ENCODE measurements at places on chromosomes 2 and 18.
A peak's percentile ranks its signal among the peaks of the same experiment; 100 is the strongest.

DNA sequence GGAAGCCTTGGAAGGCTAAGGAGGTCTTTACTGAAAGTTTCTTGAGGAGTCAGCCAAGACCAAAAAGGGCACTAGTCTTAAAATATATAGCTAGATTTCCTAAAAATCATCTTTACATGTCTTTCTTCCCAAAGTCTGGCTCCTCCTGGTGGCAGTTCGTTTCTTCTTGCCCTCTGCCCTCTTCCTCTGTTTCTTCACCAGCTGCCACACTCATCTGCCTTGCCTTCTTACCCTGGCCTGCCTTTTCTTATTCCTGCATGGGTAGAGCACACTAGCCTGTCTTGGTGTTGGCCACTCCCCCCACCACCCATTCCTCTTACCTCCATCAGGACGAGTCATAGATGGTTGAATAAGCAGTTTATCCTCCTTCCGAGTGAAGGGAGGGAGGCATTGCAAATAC is 129.8 kb downstream of the RAPGEF4 start:
- DNase-seq, result no peak

GRCh38 chr2:124339709-124340108 is 314.6 kb downstream of the CNTNAP5 start:
- DNase-seq, result peak; percentile 9

DNA sequence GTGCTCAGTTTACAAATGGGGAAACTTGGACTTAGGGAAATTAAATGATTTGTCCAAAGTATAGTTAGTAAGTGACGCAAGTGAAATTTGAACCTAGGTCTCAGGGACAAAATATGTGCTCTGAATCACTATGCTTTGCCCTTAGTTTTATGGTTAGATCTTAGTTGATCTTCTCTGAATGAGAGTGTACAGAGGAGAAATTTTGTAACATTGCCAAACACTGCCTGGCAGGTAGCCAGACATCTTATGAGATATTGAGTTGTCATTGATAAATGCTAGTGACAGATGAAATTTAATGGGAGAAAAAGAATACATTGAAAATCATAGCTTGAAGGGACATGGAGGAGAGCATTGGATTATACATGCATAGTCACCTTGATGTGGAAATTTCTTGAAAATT is 91.4 kb downstream of the GALNT1 start:
- DNase-seq, result peak; percentile 50

GRCh38 chr2:39649511-39649910 is 16.2 kb upstream of the TMEM178A start:
- no peak for DNase-seq

DNA sequence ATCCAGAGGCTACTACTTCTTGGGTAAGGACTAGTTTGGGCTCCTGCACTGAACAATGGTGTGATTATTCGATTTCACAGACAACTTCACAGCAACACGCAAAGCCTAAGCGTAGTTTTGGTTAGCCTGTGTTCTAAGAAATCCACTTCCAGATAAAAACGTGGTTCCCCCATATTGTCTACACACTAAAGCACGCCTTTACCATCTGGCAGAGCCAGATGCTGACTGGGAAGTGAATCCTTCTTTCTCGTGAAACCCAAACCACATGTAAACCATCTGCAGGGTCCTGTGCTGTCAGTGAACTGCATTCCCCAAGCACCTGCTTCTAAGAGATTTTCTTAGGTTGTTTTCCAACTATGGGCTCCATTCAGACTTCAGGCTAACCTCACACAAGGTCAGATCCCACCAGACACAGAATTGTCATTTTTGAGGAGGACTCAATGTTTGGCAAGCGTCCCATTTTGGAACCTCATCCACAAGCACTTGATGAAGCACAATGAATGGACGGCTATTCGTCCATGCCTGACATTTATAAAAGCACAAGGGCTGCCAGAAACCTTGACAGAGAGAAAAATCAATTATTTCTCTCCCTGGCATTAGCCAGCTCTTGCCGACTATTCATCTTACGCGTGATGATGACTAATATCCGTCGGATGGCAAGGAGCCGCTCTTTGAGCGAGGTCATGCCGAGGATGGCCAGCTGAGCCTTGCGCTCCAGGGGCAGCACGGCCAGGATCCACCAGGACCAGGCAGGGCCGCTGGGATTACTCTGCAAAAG is 38.4 kb downstream of the LONRF2 start:
- DNase-seq, result no peak

- no peak for DNase-seq
Observed at GRCh38 chr2:97988722-97989121, 7.0 kb downstream of the TMEM131 start.

DNA sequence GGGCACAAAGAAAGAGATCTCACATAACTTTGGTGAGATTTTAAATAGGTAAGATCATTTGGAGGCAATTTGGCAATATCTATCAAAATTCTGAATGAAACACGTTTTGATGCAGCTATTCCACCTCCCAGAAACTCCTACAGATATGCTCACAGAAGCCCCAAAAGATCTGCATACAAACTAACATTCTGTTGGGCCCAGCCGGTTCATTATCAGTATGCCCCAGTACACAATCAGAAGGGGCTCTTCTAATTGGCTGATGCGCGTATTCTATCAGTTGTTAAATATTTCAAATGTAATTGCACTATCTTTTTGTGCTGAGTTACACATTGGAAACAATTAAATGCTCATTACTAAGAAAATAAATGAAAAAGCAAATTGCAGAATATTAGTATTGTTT is 7.1 kb upstream of the TGIF1 start:
- no peak for DNase-seq

- DNase-seq, result no peak
Observed at GRCh38 chr2:65583061-65583460, 150.7 kb upstream of the SPRED2 start.

GRCh38 chr2:215878476-215879063 is 134.8 kb downstream of the MREG start:
- DNase-seq, result peak; percentile 73

- no peak for DNase-seq
Observed at GRCh38 chr2:232981356-232981755, 31.7 kb downstream of the NGEF start.

DNA sequence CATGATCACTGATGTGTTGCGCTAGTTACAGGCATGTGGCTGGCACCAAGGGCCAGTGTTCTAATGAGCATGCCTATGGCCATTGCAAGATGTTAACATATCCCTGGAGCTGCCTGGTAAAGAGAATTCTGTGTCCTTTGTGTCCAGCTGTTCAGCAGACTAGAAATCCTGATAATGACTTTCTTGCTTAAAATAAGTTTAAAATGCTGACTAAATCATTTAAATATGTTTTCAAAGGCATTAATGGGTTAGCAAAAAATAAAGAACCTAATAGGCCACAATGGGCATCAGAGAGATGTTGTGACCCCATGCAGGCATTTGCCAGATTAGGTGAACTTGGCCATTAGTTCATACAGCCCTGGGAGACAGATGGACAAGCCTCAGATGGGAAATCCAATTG is 67.5 kb downstream of the GPR39 start:
- no peak for DNase-seq

DNA sequence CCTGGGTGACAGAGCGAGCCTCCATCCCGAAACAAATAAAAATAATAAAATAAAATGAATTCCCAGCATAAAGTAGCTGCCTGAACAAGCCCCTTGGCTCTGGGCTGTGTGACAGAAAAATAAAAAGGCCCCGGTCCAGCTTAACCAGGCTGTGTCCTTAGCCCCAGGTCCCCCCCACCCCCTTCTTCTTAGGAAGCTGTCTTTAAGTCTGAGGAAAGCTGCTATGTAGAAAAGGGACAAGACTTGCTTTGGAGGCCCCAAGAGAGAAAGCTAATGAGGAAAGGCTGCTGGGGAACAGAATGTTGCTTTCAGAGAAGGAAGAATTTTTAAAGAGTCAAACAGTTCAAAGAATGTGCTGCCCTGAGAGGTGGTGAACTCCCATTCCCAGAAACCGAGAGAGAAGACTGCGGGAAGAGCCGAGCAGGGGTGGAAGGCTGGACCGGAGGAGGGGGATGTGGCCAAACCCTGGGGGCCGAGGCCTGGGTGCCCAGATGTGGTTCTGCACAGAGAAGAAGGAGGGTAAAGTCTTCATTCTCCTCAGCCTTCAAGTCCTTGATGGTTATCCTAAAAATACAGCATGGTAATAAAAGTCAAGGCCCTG is 61.9 kb downstream of the CENPO start:
- no peak for DNase-seq

DNA sequence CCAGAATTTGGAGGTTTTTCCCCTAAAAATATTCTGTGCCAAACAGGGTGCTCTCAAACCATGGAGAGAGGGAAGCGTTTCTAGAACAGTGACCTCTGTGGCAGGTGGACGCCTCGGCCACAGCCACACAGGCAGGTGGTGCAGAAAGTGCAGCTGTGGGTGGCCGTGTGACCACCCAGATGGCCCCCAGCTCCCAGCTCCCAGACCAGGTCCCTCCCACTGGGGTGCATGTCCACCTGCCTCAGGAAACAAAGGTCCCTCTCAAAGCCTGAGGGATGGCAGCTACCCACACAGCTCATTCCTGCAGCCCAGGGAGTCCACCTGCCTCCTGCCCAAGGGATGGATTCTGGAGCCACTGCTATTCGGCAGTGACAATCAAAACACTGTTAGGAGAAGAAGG is 74.5 kb upstream of the PXDN start:
- DNase-seq, result no peak

DNA sequence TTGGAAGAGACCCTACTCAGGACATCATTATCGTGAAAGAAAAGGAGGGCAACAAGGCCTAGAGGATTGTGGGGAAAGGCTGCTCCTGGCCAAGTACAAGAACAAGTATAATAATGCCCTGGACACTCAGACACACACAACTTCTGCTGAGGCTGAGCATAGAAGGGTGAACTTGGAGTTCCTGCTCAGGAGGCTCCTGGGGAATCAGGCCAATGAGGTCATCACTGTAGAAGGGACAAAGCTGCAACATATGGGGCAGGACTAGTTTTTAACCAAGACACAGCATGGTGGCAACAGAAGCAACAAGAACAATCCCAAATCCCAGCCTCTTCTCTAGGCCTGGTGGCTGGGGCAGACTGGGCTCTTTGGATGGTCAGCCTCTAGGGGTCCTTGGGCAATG is 102.6 kb downstream of the POLR1A start:
- DNase-seq, result no peak

- no peak for DNase-seq
Observed at GRCh38 chr18:3914109-3914508, 464.1 kb downstream of the TGIF1 start.

- peak; percentile 45 for DNase-seq
Observed at GRCh38 chr2:191701696-191702095, 23.8 kb downstream of the NABP1 start.

DNA sequence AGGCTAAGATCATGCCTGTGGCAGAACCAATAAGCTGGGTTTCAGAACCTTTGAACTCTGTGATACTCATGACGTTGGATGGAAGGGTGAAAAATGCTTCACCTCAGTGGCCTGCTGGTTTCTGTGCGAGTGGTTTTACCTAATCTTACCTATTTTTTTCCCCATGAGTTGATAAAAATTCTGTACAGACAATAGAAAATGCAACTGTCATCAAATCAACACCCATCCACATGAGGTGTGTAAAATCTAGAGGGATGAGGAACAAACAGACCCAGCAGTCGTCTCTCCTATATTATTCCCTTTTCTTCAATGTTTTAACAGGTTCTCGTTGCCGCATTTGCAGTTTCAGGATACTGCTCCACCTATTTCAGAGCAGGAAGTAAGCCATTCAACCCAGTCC is 67.3 kb downstream of the PRKRA start:
- DNase-seq, result no peak

GRCh38 chr2:60463249-60463648 is 90.2 kb downstream of the BCL11A start:
- DNase-seq, result peak; percentile 71

DNA sequence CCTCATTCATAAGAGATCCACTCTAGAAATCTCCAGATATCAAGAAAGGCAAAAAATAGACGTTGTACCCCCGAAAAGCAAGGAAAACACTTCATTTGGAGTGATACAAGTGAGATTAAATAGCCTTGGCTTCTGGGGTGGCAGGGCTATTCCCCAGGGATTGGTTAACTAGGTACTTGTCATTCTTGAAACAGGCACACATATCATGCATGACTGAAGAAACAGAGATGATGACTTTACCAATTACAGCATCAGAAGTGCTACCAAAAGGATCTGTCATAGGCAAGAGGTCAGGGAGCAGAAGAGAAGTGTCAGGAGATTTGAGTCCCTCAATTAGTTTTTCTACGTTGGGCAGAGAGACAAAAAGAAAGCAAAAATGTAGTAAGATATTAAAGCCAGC is 45.2 kb upstream of the NFU1 start:
- DNase-seq, result no peak

DNA sequence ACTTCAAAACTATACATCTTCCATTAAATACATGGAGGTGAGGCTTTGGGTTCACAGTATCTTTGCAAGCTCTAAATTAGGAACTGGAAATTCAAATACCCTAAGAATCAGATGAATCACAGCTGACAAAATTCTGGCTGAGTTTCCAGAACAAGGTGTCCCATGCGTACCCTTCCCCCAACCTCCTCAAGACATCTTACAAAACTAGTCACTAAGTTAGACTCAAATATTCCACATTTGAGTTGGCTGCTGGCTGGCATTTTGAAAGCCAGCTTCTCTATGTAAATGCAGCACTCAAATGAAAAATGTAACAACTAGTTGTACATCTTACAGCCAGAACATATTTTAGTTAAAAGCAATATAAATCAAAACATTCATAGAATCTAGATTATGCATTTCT is 131.0 kb upstream of the ARL5A start:
- DNase-seq, result no peak

GRCh38 chr2:127146820-127147502 is 40.0 kb upstream of the BIN1 start:
- DNase-seq, result peak; percentile 81

DNA sequence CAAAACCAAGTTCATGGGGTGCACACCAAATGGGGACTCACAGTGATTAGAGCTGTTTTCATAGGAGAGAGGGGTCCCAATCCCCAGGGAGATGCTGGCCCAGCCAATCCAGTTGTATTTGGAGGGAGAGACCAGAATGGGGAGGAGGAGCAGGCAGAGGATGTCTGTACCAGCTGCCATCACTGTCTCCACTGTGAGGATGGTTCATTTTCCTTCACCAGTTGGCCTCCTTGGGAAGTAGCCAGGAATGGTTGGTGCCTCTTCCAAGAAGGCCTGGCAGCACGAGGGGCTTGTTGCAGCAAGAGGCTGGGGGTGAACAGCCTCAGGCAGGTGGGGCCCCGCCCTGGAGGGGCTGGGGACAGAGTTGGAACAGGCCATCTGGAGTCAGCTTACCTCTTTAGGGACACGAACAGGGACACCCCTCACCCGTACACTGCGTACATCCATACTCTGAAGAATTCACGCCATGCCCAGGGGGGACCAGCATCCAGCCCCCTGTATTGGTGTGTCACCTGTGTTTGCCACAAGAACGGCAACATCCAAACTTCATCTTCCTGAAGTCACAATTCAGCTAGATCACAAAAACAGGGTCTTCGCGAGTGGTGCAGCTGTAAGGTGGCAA is 161.7 kb upstream of the ZNF236 start:
- DNase-seq, result no peak

DNA sequence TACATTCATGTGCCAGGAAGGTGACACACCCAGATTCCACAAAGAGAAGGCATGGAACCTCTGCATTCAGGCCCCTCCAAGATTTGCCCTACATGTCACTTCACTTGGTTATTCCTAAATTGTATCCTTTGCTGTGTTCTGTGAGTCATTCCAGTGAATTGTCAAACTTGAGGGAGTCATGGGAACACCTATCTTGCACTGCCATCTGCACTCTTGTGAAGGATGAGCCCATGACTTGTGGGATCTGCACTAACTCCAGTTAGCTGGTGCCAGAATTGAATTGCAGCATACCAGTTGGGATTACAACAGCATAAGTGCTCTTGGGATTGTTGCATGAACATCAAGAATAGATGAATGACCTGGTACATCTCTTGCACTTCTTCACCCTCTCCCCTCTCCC is 1288.0 kb upstream of the ZEB2 start:
- no peak for DNase-seq

Measured in fibroblast of skin of right quadriceps (primary cell).